ENCODE measurements at places on chromosomes 3 and 15.

GRCh38 chr15:50939911-50940310, 31.4 kb downstream of the AP4E1 start:
- no peak for DNase-seq

- DNase-seq, result no peak
Observed at GRCh38 chr3:139718415-139718814, 40.6 kb upstream of the NMNAT3 start.

DNA sequence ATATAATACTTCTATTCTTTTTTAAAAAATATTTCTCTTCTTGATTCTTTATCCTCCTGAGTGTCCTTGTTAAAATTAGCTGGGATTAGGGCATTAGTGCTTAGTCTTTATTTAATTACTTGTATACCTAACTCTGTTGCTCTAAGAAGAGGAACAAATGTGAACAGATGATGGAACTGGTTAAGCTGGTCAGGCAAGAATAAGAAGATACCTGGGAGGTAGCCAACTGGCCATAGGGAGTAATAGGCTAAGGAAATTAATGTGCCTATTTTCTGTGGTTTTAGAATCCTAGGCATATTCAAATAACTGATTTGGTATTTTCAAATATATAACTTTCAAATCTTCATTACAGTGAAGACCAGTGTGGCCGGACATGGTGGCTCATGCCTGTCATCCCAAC, 54.4 kb downstream of the EIF3J start:
- no peak for DNase-seq

GRCh38 chr15:68644996-68645395, 66.2 kb downstream of the CORO2B start:
- no peak for DNase-seq

- DNase-seq, result no peak
Observed at GRCh38 chr15:57388464-57388863, 12.2 kb downstream of the CGNL1 start.

GRCh38 chr3:56003129-56003528, 465.1 kb downstream of the ERC2 start:
- no peak for DNase-seq

DNA sequence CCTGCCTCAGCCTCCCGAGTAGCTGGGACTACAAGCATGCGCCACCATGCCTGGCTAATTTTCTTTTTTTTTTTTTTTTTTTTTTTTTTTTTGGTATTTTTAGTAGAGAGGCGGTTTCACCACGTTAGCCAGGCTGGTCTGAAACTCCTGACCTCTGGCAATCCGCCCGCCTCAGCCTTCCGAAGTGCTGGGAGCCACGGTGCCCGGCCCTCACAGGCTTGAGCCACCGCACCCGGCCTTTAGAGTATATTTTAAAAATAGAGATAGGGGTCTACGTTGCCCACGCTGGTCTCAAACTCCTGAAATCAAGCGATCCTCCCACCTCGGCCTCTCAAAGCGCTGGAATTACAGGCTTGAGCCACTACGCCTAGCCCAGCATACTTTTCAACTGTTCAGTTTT, 93.4 kb upstream of the CHD2 start:
- DNase-seq, result no peak

- DNase-seq, result no peak
Observed at GRCh38 chr3:191563722-191564121, 102.8 kb downstream of the PYDC2 start.

DNA sequence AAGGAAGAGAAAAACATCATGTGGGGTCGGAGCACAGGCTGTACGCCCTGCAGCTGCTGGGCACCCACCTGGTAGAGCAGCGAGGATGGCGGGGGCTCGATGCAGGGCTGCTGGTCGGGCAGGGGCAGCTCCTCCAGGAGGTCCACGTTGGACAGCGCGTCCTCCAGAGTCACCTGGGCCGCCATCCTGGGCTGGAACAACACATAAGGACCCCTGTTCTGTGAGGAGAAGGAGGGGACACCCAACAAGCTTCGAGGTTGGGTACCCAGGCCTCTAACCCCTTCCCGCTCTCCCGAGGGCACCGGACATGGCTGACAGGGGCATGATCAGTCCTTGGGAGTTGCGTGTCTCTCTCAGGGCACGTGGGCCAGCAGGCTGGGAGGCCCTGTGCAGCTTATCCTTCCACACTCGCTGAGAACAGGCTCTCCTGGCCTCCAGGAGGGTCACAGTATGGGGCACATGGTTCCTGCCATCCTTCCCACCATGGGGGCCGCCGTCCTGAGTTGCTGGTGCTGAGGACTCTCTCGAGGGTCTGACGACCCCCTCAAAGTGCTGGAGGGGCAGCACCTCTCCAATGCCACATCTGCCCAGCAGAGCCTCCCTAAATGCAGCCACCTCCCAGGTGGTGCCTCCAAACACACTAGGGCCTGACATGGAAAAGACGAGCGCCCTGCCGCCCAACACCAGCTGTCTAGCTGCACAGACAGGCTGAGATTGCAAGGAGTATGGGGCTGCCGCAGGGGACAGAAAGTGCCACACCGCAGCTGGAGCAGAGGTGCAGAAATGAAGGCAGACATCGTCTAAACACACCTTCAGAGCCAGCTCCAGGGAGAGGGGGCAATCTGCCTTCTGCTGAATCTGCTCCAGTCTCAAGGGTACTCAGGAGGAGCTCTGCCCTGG, 32.8 kb downstream of the CYFIP1 start:
- no peak for DNase-seq

DNA sequence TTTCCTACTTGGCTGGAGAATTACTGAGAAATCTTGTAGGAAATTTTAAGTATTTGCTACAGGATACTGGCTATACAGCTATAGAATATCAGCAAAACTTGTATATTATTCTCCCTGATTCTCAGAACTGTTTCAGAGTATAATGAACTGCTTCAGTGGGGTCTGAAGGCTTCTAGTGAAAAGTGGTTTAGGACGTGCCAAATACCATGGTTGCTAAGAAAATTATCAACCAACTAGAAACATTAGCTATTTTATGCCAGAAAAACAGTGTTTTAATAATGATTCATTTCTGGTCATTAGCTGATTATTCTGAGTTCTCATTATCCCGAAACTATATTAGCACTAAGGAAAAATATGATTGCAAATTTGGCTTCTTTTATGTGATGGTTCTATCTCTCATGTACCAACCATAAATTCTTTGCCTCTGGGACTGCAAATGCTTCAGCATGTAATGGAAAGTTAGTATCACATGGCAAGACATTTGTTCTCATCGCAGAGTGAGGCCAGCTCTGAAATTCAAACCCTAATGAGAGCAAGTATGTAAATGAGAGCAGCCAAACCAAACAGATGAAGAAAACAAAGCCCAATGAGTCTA, 11.0 kb upstream of the TSC22D2 start:
- no peak for DNase-seq

DNA sequence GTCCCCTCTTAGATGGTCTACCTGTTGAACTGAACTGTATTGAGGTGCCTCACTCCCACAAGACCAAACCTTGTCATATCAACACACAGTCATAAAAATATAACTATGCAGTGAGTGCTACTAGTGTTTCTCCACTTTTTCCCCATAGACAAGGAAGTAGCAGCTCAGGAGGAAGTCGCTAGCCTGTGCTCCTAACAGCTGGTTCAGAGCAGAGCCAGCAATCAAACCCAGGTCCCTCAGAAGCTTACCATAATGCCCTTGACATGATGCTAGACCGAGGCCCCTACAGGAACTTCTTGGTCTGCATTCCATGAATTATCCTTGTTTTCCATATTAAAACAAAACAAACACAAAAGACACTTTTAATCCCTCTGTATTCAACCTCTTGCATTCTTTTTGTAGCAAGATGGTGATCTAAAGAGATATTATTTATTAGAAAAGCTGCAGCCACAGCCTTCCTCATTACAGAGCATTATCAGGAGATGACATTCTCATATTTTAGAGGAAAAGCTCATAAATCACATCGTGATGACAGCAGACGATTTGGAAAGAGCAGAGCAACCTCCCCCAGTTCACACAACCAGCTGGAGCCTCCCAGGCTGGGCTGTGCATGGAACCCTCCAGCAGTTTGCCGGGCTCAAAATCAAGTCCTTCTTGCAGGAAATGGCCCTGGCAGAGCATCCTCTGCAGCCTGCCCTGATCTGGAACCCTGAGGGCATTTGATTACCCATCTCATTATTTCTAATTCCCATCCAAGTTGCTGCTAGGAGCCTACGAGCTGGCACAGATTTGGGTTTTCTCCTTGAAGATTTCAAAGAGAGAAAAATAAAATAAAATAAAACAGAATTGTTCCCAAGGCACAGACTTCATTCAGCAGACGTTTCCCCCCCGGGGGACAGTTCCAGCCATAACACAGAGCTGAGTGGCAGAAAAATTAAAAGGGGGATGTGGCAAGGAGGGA, 118.8 kb downstream of the SRGAP3 start:
- DNase-seq, result no peak

Measured in glomerular endothelial cell (primary cell).